Stimulated activated CD4-positive, alpha-beta T cell treated with anti-CD3 and anti-CD28 coated beads, Interleukin-15, amount 100 ng/mL, for 24 hours (primary cell): ENCODE measurements at places on chromosomes 13 and 19.

- DNase-seq = peak; percentile 97
Observed at GRCh38 chr19:49680421-49681351, 3.6 kb downstream of the PRMT1 start.

- DNase-seq = no peak
Observed at GRCh38 chr19:32241932-32242710, 103.3 kb upstream of the ZNF507 start.

- DNase-seq = no peak
Observed at GRCh38 chr13:102277286-102277685, 124.6 kb downstream of the FGF14 start.

- peak; percentile 41 for DNase-seq
Observed at GRCh38 chr19:46660551-46661019, 397 bp downstream of the DACT3 start.

DNA sequence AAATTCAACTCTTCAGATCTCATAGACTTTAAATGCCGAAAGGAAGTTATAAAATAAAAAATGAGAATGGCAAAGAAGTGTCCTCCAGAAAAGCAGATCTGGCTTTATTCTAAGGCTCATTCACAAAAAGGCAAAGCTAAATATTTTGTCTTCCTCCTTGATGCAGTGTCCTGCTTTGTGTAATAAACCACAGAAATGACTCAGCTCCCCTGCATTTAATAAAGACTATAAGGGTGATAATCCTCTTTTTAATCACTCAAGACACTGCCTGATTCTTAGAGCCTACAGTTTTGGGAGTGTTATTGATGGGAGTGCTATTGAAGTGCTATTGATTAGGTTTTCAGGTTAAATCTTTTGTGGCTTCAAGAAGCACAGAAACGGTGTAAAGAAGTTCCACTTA lies 482.0 kb downstream of the PCDH20 start:
- no peak for DNase-seq

DNA sequence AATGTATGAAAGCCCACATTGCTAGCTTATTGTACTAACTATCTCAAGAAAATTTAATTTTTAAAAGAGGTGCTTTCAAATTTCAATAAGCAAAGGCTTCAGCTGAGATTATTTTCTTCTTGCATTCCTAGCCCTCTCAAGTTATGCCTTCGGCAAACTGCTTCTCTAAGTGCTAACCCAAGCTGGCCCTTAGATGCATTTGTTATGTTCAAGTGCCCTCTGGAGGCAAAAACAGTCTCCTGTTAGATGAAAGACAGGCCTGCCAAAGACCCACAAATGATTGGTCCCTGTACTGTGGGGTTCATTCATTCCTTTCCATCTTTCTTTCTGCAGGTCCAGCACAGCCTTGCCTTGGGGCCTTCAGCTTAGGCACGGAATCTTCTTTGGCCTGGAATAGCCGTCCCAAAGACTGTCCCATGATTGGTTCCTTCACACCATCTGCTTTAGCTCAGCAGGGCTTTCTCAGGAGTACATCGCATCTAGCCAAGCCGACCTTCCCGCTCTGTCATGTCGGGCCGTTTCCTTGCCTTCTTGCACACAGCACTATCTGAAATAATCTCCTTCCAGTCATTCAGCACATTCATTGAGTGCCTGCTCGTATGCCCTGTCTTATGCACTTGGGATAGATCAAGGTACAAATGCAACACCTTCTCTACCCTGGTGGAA lies 26.4 kb upstream of the TPTE2 start:
- DNase-seq = peak; percentile 27

DNA sequence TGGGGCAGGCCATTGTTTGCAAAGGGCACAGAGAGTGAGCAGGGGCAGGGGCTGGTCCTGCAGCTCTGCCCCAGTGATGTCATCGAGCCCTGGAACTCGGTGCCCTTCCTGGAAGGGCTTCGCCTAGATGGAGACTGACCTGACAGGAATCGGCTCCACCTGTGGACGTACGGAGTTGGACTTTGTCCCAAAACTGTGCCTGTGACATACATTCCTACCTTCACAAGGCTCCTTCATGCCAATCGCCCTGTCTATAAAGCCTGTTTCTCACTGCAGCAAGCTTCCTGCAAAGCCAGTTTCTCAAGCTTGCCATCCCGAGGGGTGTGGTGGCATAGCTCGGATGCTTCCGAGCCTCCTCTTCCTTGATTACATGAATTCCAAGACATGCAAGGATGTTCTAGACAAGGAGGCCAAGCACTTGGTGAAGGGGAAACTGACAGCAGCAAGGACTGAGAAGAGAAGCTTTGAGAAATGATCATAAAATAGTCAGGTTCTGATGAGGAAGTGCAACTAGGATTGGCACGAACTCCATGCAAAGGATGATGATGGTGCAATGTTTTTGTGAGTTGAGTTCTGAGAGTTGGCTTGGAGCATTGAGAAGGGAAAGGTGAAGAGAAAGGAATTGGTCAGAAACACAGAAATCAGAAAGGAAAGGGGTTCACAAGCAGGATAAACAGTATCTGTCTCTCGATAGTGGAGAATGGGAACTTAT lies 73.6 kb upstream of the STK24 start:
- no peak for DNase-seq

DNA sequence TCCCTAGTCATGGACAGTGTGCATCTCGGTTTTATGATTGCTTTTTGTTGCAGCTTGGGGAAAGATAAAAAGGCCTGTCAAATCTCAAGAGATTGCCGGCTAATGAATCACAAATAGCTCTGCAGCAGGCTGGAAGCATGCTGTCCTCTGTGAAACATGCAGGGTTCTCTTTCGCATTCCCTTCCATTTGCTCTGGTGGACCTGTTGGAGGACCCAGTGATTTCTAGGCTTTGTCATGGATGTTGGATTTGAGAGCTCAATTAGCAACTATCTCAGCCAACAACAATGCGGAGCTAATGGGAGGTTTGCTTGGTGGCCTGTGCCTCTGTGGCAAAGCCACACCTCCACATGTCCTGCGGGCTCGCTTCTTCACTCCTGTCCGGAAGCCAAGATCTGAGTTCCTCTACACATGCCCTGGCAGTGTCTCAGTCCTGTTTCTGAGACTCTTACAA lies 418.1 kb upstream of the ARGLU1 start:
- DNase-seq = no peak

DNA sequence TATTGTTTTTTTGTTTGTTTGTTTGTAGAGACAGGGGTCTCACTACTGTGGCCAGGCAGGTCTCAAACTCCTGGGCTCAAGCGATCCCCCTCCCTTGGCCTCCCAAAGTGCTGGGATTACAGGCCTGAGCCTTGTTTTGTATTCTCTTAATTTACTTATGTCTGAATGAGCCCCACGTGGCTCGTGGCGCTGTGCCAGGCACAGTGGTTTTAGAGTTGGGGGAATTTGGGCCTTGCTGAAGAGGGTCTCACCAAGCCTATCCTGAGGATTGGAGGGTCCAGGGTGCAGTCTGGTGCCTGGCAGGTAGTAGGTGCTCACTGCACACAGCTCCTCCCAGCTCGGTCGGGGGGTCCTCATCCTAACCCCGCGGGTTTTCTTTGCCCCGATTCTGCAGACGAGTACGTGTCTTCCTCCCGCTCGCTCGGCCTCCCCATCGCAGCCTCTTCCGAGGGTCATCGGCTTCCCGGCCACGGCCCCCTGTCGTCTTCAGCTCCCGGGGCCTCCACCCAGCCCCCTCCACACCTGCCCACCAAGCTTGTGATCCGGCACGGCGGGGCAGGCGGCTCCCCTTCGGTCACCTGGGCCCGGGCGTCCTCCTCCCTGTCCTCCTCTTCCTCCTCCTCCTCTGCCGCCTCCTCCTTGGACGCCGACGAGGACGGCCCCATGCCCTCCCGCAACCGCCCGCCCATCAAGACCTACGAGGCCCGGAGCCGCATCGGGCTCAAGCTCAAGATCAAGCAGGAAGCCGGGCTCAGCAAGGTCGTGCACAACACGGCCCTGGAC lies 12.1 kb upstream of the EHD2 start:
- DNase-seq = no peak

DNA sequence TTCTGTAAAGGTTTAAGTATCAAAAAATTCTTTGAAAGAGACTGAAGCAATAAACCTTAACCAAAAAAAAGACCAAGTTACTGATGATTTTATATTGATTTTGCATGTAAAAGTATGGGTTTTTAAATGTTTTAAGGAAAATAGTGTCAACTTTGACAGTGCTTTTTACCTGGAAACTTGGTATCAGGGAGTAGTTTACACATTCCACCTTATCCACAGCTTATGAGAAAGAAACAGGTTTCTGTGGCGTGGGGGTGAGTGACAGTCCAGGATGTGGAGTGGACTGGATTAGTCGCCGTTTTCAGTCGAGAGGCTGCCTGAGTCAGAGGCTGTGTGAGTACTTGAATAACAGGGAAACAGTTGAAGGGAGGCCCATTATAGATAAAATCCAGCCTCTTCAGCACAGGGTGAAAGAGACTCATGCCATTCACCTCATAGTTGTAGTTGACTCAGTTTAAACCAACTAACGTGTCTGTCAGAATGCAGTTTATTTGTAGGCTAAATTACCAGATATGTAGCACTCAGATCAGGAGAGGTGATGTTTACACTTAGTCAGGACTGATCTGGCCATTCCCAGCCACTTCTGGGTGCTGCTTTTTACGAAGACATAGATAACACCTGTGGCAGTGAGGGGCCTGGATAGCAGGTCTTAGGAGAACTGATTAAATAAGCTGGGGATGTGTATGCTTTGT lies 595 bp upstream of the GPR183 start:
- peak; percentile 89 for DNase-seq

DNA sequence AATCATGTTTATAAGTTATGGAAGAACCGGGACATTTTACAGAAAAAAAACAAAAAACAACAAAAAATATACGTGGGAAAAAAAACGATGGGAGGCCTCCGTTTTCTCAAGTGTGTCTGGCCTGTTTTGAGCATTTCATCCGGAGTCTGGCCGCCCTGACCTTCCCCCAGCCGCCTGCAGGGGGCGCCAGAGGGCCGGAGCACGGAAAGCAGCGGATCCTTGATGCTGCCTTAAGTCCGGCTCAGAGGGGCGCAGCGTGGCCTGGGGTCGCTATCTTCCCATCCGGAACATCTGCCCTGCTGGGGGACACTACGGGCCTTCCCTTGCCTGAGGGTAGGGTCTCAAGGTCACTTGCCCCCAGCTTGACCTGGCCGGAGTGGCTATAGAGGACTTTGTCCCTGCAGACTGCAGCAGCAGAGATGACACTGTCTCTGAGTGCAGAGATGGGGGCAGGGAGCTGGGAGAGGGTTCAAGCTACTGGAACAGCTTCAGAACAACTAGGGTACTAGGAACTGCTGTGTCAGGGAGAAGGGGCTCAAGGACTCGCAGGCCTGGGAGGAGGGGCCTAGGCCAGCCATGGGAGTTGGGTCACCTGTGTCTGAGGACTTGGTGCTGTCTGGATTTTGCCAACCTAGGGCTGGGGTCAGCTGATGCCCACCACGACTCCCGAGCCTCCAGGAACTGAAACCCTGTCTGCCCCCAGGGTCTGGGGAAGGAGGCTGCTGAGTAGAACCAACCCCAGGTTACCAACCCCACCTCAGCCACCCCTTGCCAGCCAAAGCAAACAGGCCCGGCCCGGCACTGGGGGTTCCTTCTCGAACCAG lies 1.8 kb upstream of the APOE start:
- peak; percentile 81 for DNase-seq

GRCh38 chr19:6060600-6061375 lies 49.5 kb downstream of the RFX2 start:
- DNase-seq = peak; percentile 53

DNA sequence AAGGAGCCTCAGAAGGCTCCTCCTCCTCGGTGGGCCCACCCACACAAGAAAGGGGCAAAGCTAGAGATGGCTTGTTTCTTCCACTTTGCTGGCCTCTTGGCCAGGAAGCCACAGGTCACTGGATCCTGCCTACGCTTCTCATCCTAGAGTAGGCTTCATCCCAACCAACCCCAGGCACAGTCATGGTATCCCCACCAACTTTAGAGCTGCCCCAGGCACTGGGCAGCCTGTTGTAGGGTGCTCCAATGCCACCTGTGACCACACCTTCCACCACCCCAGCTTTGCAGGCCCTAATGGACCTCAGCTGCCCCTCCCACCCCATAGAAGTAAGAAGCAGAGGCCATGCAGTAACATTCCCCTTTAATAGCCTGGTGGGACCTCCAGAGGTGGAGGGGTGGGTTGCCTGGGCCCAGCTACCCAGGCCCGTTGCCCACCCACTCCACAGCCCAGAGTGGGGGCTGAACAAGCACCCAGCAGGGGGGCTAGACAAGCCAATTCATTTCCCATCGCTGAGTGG lies 522 bp upstream of the CHMP2A start:
- no peak for DNase-seq

- peak; percentile 22 for DNase-seq
Observed at GRCh38 chr13:109743706-109744453, 42.5 kb downstream of the IRS2 start.

DNA sequence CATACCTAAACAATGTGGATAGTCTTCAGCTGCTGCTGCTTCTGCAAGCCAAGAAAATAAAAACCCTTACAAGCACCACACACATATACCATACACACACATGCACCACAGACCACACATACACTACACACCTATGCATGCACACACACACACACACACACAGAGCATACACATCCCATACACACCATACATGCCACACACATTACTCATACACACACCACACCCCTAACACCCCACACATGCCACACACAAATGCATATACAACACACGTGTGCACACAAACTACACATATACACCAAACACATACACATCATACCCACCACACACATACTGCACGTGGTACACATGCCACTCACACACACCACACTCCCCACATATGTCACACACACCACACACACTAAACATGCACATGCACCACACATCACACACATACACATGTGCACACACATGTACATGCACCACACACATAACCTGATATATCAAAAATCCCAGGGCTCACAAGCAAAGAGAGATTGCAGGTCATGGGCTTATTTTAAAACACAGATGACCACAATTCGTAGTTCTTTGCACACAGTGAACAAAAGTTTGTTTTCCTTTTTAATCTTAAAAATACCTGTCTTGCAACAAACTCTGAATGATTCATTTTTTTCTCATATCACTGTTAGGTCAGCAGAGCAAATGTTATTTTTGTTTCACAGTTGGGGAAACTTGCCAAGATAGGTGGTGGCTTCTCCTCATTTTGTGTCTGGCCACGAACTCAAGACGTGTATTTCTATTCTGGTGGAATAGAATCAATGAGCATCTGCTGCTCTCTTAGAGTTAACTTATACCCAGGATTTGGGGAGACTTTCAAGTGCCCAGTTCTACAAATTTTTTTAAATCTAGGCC lies 456.6 kb downstream of the FGF9 start:
- DNase-seq = no peak

DNA sequence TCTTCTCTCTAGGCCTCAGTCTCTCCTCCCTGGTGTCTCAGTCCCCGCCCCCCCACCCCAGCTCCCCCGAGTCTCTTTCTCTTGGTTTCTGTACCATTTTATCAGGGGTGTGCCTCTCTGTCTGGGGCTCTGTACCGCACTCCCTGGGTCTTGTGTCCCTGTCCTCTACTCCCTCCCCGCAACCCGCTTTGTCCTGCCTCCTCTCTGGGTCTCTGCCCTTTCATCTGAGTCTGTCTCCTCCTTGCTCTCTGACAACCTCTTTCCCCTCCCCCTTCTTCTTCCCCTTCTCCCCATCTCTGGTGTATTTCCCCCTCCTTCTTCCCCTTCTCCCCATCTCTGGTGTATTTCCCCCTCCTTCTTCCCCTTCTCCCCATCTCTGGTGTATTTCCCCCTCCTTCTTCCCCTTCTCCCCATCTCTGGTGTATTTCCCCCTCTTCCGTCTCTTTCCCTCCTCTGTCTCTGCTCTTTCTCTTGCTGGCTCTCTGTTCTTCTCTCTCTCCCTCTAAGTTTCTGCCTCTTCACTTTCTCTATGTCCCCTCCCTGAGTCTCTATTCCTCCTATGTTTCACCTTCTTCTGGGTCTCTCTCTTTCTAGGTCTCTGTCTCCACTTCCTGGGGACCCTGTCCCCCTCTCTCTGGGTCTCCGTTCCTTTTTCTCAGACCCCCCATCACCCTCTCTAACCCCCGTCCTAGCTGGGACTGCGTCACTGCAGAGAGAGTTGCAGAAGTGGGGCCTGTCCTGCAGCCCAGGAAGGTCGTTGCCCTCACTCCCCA lies 2.2 kb upstream of the KCNC3 start:
- DNase-seq = no peak
